EH (cell line): ENCODE measurements at places on chromosomes 2 and 18.

- DNase-seq: peak; percentile 85
Observed at GRCh38 chr2:228474466-228474865, 293.0 kb upstream of the SPHKAP start.

- DNase-seq: no peak
Observed at GRCh38 chr2:203490391-203490790, 44.7 kb downstream of the RAPH1 start.

GRCh38 chr2:135607561-135607960 lies 76.3 kb downstream of the R3HDM1 start:
- peak; percentile 35 for DNase-seq

DNA sequence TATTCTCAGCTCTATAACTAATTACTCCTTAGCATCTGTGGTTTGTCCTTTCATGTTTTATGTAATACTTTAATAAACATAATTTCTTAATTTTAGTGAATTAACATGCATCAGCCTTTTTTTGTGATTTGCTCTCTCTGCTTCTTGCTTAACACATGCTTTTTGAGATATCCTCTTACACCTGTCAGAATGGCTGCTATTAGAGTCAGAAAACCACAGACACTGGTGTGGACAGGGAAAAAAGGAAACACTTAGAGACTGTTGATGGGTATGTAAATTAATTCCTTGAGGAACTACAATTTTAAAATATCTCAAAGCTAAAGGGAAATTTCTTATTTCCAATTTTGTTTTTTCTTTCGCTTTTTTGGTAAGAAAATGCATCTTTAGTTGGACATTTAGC lies 549.0 kb downstream of the ZNF804A start:
- DNase-seq: no peak

- no peak for DNase-seq
Observed at GRCh38 chr2:656676-657075, 20.5 kb downstream of the TMEM18 start.

GRCh38 chr2:196046123-196046917 lies 22.3 kb downstream of the DNAH7 start:
- DNase-seq: peak; percentile 43

DNA sequence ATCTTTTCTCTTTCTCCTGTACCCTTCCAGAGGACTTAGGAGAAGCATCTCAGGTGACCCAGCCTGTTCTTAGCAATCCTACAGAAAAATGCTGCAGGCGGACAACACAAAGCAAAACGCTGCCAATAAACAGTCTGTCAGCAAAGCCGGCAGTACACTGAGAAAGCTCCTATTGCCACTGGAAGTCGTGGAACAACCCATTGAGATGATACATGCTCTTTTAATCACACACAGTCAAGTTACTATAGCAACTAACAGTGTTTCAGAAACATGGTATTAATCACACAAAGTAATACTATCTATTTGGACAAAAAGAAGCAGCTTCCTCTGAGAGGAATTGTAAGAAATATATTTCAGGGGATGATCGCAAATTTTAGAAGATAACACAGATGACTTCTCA lies 10.5 kb downstream of the CTLA4 start:
- DNase-seq: peak; percentile 15

GRCh38 chr2:54858021-54858681 lies 134.7 kb downstream of the EML6 start:
- DNase-seq: peak; percentile 45

- DNase-seq: peak; percentile 99
Observed at GRCh38 chr2:237291138-237291792, 122.7 kb downstream of the COL6A3 start.

GRCh38 chr2:219090436-219091299 lies 29.9 kb upstream of the IHH start:
- no peak for DNase-seq

GRCh38 chr2:66301022-66301766 lies 133.7 kb upstream of the MEIS1 start:
- no peak for DNase-seq

GRCh38 chr18:7839548-7839947 lies 272.4 kb downstream of the PTPRM start:
- no peak for DNase-seq

- peak; percentile 98 for DNase-seq
Observed at GRCh38 chr2:71935262-71935848, 212.3 kb downstream of the CYP26B1 start.

- DNase-seq: no peak
Observed at GRCh38 chr2:216881411-216881810, 21.5 kb upstream of the TNP1 start.

- DNase-seq: no peak
Observed at GRCh38 chr18:34493566-34494358, 216.3 kb upstream of the DTNA start.

GRCh38 chr2:85012431-85012830 lies 41.5 kb downstream of the KCMF1 start:
- no peak for DNase-seq

DNA sequence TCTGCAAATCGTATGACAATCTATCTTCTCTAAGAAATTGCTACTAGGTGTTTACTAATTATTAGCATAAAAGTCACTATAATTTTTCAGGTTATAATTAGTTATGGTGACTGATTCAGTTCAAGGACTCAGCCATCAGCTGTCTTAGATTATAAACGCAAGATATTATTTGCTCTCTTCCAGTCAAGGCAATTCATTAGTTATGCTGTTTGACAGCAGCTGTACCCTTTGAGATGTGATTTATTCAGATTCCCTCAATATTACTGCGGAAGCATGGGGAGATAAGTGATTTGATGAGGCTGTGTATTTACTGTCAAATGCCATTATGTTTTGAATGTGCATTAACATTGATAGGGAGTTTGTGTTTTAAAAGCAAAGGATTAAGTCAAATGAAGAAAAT lies 558.9 kb upstream of the FSIP2 start:
- DNase-seq: no peak

GRCh38 chr2:96591494-96591893 lies 46.6 kb downstream of the KANSL3 start:
- DNase-seq: no peak

GRCh38 chr2:62475172-62476011 lies 30.6 kb downstream of the TMEM17 start:
- DNase-seq: peak; percentile 79

DNA sequence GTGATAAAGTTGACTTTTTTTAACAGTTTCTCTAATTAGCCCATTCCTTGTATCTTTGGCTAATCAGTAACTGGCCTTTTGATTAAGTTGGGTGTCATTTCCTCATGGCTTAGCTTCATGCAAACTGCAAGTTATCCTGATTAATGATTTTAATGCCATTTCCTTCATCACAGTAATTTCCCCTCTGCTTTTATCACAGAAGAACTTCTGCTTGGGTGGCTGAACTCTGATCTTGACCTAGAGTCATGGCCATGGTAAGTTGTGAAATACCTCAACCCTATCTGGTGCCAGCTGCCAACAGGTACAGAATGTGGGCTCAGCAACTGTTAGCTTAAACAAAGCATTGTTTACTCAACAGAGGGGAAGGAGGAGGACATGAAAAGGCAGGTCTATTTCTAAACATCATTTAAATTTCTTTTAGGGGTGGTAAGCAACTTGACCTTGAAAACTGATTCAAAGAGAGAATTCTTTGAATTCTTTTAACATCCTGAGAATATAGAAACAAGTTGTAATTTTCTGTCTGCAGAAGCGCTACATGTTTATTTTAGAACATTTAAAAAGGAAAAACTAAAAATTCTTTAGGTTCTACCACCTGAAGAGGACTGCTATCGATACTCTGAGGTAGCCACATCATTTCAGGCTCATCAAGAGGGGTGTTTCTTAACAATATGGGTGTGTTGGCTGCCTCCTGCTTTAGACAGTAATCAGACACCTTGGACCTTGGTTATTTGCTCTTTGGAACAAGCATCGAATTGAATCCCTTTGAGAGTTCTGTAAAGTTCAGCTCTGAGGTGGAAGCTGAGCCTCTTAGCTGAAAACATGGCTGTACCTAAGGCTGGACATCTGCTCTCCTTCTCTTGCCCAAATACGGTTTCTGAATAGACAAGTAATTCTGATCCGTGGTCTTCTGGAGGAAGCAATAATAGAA lies 39.7 kb downstream of the ANXA4 start:
- no peak for DNase-seq

DNA sequence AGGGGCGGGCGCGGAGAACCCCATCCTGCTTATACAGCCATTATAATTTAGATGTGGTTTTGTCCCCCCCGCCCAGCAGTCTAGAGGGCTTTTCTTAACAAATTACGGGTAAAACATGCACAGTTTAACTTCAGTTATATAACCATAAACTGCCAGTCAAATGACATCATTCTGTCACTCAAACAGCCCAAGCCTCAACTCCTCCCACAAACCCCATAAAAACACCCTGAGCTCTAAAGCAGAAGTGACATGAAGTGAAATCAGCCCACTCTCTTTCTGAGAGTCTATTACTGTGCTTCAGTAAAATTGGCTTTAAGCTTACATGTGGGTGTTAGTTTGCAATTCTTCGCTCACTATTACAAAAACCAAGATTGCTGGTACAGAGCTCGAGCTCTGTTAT lies 705.1 kb upstream of the GCFC2 start:
- no peak for DNase-seq

DNA sequence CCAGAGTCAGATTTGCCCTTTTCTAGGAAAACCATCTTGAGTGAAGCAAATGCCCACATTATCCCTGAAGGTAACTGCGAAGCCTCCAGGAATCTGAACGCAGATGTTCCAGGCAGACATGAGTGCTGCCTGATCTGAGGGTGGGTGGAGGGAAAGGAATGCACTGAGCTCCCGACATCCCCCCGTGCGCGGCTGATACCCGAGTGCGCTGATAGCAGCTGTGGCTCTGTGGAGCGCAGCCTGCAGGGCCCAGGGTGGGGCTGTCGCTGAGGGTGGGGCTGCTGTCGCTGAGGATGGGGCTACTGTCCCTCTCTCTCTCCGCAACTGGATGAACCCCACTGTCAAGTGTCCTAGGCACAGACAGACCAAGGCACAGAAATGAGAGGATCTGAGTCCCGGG lies 82.4 kb downstream of the GFPT1 start:
- DNase-seq: no peak

DNA sequence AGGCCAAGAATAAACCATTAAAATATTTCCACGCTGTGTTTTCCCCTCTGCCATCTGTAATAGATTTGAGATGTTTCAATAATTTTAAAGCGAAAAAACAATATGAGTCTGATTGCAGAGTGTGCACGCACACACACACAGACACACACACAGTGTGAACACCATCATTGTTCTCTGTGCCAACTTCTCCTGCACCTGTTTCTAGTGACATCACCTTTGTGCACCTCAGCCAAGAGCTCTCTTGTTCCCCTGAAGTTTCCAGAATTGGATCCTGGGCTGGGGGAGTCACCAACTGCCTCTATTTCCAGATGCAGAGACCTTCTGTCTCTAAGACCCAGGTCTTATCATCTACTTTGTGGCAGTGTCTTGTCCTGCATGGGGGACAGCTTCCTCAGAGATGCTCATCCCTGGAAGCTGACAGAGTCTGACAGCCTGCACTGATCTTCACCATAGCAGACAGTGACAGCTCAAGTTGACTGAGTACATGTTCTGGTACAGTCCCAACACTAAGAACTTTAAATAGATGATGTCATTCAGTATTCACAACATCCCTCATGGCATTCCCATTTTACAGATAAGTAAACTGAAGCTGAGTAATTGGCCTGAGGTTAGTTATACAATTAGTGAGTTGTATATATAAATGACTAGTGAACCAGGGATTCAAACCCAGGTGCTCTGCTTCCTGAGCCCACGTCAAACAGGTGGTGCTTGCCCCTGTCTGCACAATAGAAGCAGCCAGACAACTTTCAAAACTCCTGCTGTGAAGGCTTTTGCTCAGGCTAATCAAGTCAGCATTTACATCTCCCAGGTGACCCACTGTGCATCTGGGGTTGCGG lies 39.4 kb downstream of the ACOXL start:
- DNase-seq: no peak

DNA sequence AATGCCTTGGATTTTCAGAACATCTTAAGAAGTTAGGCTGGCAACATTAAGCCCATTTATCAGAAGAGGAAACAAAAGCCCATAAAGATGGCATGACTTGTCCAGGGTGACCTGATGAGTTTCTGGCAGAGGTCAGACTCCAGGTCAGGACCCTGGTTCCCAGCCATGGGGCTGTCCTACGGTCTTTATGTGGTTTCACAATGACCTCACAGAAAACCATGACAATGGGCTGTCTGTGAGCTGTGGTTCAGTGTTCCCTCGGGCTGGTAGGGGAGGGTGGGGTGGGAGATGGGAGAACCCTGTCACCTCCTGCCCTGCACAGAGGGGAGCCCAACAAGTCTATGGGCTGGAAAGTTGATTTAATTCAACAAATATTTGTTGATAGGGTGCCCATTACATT lies 101.8 kb downstream of the LOXHD1 start:
- no peak for DNase-seq

DNA sequence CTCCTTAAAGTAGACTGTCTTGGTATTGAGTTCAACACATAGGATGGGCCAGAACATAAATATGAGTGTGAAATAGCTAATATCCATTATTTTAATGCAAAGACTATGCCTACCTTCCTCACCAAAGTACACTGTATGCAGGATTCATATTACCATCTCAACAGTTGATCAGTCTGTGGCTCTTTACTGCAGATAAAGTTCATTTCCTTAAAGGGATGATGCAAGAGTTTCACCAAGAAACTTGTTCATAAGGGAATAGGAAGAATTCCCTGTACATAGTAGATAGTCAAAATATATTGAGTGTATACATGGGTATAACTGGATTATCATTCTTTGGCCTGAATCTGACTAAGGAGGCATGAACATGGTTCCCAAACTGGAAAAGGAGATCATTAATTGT lies 35.0 kb downstream of the MARS2 start:
- DNase-seq: no peak

GRCh38 chr2:100560216-100560830 lies 2.5 kb upstream of the PDCL3 start:
- DNase-seq: no peak

DNA sequence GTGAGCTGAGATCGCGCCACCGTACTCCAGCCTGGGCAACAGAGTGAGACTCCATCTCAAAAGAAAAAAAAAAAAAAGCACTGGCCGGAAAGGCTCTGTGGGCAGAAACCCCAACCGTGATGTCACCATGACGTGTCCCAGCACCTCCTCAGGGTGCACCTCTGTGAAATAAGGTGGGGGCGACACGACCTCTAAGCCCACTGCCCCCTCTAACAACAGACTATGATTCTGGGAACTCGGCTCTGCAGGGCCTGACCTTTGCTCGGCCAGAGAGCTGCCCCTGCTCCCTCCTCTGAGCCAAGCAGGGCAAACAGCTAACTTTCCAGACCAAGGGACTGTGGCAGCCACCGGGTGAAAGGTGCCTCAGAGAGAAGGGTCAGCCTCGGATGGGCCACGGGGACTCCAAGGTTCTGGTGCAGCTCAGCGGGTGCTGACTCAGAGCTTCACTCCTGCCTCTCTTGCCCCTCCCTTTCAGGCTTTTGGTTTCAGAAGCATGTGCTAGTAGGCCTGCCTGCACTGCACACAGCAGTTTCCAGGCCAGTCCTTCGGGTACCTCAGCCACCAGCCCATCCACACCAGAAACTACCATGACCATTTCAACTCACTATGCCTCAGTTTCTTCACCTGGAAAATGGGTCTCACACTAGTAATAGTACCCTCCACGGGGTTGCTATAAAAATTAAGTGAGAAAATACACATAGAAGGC lies 8.0 kb downstream of the TMBIM1 start:
- DNase-seq: peak; percentile 74

- DNase-seq: peak; percentile 7
Observed at GRCh38 chr2:158187908-158188307, 86.2 kb downstream of the UPP2 start.
